ENCODE measurements at places on chromosomes 3 and 15.

- peak; percentile 67 for DNase-seq
These were observed 76.1 kb downstream of the ABHD5 start for GRCh38 chr3:43766672-43767465.

- DNase-seq: no peak
These were observed 186.8 kb upstream of the CHRNA7 start for GRCh38 chr15:31843426-31844055.

- no peak for DNase-seq
These were observed 32.1 kb upstream of the TRPM7 start for GRCh38 chr15:50718700-50719125.

- DNase-seq: no peak
These were observed 111.2 kb downstream of the XXYLT1 start for GRCh38 chr3:195159814-195160165.

DNA sequence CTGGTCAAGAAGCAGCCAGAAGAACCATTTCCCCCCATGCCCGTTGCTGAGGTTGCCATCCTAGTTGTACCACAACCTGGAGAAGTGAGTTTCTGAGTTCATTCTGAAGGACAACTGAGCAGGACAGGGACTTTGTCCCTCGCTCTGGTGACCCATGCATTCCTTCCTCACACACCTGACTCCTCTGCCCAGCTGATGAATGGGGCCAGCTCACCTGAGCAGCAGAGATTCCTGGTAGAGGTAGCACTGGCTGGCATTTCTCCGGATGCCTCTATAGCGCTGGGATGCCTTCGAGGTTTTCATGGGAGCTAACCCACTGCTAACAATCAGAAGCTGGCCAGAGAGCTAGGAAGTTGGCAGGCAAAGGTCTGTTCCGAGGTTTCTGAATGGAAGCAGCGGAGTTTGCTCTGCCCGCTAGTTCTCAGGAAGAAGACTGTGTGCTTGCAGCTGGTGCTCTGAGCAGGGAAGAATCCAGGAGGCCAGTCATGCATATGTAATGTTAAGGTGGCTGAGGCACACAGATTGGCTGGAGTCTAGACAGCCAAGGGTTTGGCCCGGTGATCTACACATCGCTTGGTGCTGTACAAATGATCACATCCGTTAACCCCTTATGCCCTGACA lies at the start of gene TMC3:
TSS of gene TMC3 (minus strand) at position 439 of the 621 bp plus-strand sequence. CDS start at position 303, 136 bp downstream.
- peak; percentile 45 for DNase-seq

DNA sequence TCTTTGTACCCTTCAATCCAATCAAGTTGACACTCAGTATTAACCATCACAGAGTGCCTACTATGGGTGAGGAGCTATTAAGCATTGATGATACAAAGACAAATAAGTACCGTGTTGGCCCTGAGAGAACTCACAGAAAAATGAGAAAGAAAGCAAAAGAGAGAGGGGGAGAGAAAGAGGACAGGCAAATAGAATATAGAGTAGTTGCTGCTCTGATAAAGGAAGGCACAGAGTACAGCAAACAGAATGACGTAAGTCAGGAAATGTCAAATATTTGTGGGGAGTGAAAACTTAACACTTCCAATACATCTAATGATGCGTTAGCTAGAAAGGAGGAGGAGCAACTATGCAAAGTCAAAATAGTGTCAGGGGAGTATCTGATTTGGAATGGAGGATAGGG lies 320.6 kb upstream of the KCNH8 start:
- no peak for DNase-seq

- peak; percentile 16 for DNase-seq
These were observed 98.2 kb downstream of the TMEM108 start for GRCh38 chr3:133136114-133137041.

GRCh38 chr3:30259730-30260129 lies 346.7 kb upstream of the TGFBR2 start:
- DNase-seq: no peak
